Naive thymus-derived CD8-positive, alpha-beta T cell (primary cell): ENCODE measurements at places on chromosomes 12 and 14.

- DNase-seq = no peak
Measured at GRCh38 chr12:24444634-24445033, 495.2 kb upstream of the SOX5 start.

DNA sequence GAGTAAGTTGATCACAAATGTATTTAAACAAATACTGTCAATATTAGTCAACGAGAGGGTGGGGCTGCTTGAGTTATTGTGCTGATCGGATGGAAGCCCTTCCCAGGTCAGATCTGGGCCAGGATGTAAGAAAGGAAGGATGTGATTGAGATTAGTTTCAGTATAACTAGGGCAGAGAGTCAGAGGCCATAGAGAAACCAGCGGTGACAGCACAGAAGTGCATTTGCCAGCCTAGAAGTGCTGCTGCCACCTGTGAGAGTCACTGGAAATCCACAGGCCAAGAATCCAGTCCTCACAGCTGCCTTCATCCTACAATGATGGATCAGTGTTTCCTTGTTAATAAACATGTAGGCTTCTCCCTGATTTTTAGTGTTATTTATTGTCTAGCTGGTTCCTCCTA lies 9.8 kb upstream of the FERMT2 start:
- DNase-seq = no peak

DNA sequence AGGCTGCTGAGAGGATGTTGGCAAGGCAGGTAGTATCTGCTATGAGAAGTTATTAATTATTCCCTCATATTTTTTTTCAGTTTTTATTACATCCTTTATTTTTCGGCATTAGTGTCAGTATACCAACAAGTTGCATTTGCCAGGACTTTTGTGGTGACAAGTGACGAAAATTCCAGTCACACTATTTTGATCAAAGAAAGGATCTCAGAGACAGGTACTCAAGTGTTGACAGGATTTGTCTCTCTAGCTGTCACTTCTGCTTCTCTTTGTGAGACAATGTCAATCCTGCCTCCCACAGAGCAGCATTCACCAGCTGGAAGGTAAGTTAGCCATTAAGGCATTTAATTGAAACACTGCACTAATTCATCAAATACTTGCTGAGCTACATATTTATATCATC lies 18.0 kb upstream of the IFNG start:
- no peak for DNase-seq

DNA sequence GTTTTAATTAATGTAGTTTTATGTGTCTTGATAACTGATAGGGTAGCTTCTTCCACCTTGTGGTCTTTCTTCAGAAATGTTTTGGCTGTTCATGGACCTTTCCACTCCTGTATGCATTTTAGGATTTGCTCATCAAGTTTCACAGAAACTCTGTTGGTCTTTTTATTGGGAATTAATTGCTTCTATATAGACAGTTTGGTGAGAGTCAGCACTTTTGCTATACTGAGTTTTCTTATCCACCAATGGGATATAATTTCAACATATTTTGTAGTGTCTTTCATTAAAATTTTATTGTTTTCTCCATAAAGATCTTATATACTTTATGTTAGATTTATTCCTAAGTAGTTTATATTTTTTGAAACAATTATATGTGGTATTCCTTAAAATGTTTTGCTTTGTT lies 7.8 kb downstream of the GOLGA5 start:
- no peak for DNase-seq

DNA sequence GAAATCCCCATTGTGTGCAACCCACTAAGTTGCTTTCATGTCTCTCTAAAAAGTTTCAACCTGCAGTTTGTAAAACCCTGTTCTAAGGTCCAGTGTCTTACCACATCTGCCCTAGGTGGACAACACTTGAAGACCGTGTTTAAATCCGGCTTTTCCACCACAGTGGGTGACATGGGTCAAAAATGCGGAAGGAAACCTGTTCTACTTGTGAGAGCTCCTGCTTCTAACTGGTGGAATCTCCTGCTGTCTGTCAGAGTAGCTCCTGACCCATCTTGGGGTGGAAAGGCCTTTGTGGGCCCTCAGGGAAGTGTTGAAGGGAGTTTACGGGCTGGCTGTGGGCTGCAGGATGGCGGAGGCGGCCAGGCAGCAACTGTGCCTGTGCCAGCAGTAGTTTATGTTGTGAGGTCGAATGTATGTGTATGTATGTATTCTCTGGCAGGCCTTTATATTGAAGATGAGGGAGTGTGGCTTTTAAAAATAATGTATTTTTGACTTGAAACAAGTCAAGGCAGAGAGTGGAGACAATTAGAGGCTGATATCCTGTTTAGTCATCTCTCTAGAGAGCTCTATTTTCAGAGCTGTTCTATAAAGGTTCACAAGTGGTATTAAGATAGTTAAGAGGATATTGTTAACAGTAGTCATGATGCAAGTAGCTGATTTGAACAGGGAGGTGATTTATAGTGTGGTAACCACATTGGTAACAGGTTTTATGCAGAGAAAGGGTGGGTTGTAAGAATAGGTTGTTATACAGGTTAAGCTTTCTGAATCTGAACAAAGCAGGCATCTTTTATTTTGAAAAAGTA lies 67.0 kb downstream of the PRKCH start:
- no peak for DNase-seq

DNA sequence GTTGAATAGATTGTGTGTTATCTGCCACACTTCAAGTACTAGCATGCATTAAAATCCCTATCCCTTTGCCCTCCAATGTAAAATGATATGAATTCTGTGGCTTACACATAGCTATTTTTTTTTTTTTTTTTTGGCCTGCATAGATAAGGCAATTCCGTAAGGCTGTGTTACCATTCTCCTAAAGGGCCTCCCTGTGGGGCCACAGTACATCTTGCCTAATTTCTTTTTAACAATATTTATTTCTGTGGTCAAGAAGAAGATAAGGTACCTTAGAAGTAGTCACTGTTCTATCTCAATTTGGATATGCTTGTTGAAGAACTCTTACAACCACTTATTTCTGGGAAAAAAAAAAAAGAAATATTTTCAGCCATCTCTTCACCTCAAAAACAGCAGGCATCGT lies 19.8 kb downstream of the FLRT2 start:
- no peak for DNase-seq

- DNase-seq = no peak
Measured at GRCh38 chr14:50977863-50978528, 33.7 kb upstream of the PYGL start.

DNA sequence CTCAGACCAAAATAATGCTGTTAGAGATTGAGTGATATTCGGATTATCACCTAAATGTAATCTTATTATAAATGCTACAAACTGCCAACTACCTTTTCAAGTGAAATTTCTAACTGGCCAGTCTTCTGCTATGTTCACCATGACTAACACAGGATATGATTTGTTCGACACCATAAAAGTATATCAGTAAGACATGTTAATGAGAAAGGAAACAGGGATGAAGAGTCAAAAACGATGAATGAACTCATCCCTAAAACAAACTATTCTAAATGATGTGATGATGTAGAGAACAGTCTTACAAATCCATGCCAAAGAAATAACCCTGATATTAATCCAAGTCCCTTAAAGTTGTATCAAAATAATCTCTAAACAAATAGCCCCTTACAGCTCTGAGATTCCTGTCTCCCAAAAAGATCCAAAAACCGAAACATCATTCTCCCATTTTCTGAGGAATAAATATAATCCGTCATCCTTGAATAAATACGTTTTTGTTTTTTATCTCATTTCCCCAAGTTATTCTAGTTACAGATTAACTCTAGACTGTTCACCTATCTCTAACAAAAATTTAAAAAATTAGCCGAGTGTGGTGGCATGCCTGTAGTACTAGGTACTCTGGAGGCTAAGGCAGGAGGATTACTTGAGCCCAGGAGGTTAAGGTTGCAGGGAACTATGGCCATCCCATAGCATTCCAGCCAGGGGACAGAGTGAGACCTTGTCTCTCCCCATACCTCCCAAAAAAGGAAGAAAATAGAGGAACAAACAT lies 9.1 kb downstream of the SCAF11 start:
- no peak for DNase-seq

- DNase-seq = no peak
Measured at GRCh38 chr12:62861586-62861985, 73.4 kb downstream of the PPM1H start.

DNA sequence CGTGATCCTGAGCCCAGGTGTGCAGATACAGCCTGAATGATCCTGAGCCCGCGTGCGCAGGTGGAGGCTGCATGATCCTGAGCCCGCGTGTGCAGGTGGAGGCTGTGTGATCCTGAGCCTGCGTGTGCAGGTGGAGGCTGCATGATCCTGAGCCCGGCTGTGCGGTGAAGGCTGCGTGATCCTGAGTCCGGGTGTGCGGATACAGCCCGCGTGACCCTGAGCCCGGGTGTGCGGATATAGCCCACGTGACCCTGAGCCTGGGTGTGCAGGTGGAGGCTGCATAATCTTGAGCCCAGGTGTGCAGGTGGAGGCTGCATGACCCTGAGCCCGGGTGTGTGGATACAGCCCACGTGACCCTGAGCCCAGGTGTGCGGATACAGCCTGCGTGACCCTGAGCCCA lies 20.3 kb downstream of the BRF1 start:
- no peak for DNase-seq

DNA sequence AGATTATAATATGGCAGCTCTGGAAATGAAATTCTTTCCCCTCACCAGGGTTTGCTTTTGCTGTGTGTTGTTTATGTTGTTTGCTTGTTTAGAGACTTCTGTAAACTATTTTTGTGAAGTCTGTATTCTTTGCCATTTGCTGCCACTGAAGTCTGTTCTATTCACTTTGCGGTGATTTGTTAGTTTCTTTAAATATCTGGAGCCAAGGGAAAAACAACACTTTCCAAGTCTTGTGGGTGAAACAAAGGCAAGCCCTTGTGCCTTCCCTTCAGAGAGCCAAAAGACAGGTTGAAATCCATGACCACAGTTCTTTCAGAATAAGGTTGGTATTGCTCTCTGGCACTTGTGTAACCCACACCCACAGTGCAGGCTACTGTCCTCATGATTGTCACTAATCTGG lies 59.5 kb upstream of the RNU6-7 start:
- no peak for DNase-seq

GRCh38 chr14:39246618-39247017 lies 12.9 kb downstream of the MIA2 start:
- DNase-seq = no peak

- DNase-seq = no peak
Measured at GRCh38 chr14:90649083-90649482, 167.1 kb downstream of the TTC7B start.

- no peak for DNase-seq
Measured at GRCh38 chr12:124599074-124599999, 31.9 kb upstream of the NCOR2 start.

DNA sequence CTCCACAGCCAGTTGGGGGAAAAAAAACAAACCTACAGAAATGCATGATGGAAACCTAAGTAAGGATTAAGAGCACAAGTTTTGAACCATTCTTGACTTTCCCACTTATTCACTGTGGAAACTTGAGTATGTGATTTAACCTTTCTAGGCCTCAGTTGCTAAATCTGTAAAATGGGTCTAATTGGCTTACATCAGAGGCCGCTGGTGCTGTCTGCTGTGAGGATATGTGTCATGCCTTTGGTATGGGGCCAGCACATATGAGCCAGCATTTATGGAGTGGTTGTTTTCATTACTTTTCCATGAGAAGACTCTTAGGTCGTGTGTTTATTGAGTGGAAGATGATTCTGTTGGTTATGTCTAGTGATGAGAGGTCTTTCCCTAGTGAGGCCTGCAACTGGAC lies 102.4 kb downstream of the ESR2 start:
- no peak for DNase-seq

DNA sequence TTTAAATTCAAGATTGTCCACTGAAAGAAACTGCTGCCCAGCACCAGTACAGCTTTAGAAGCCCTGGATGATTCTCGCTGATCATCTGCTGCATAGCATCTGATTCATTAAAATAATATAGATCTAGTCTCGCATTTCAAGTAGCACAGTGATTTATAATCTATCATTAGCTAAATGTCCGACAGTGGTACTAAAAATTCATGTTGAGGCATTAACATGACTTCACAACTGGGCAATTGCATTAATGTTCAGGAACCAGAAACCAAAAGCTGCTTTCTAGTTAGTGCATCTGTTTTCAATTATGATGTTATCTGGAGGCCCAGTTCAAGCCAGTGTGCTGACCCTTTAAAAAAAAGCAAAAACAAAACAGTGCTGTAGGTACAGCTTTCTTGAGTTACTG lies 1987.2 kb upstream of the SEL1L start:
- DNase-seq = no peak

GRCh38 chr12:30019366-30020140 lies 235.8 kb upstream of the TMTC1 start:
- DNase-seq = no peak

GRCh38 chr14:55914771-55915170 lies 203.4 kb upstream of the PELI2 start:
- no peak for DNase-seq

DNA sequence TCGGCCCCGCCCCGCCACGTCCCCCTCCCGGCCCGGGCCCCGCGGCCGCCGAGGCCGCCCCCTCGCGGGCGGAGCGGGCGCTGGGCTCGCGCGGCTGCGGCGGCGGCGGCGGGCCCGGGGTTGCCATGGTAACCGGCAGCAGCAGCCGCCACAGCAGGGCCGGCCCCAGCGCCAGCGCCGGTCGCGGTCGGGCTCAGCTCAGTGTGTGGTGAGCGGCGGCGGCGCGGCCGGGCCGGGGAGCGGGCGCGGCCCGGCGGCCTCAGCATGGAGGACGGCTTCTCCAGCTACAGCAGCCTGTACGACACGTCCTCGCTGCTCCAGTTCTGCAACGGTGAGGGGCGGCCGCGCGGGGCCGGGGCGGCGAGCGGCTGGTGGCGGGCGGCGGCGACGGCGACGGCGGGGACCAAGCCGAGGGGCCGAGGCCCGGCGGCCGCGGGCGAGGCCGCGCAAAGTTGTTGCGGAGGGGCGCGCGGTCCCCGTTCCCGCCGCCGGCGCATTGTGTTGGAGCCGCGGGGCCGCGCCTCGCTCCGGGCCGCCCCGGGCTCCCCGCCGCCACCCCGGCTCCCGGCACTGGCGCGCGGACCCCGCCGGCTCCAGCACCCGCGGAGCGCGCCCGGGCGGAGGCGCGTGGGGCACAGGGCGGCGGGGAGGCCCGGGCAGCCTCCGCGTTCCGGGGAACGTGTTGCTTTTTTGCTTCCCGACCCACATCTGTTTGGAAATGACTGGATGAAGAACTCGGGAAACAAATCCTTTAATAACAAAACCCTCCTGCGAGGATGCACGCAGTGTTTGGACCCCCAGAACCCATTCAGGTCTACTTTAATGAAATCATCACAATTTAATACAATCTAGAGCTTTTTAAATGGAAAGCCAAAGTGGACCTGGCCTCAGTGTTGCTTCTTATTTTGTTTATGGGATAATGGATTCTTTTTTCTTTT lies at the start of gene EML1:
EML1 (plus strand) TSS at position 201 of the 938 bp plus-strand sequence; CDS start at position 265, 64 bp downstream.
- peak; percentile 56 for DNase-seq

DNA sequence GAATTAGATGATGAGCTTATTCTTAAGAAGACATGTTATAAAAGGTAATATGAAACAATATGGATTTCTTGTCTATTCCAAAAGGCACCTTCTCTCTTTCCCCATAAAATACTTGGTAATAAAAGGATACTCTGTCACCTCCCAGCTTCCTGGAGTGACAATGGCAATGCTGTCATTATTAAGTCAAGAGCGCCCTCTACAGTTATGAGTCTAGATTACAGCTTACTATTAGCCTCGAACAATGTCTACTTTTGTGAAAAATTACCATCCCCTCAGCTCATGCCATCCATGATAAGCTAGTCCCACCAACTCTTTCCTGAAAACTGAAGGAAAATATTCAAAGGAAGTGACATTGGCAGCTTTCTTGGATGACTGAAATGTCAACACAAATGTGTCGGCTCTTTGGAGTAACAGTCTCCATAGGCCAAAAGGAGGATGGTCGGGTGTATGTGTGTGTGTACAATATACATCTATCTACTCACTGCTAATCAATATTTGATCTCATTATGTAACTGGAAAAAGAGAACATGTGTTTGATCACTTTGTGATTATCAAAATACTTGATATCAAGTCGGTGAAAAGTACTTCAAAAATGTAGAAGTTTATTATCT lies 48.7 kb upstream of the CDKN3 start:
- DNase-seq = no peak
